NCI-H82 (cell line): ENCODE measurements at places on chromosomes 13 and 19.

DNA sequence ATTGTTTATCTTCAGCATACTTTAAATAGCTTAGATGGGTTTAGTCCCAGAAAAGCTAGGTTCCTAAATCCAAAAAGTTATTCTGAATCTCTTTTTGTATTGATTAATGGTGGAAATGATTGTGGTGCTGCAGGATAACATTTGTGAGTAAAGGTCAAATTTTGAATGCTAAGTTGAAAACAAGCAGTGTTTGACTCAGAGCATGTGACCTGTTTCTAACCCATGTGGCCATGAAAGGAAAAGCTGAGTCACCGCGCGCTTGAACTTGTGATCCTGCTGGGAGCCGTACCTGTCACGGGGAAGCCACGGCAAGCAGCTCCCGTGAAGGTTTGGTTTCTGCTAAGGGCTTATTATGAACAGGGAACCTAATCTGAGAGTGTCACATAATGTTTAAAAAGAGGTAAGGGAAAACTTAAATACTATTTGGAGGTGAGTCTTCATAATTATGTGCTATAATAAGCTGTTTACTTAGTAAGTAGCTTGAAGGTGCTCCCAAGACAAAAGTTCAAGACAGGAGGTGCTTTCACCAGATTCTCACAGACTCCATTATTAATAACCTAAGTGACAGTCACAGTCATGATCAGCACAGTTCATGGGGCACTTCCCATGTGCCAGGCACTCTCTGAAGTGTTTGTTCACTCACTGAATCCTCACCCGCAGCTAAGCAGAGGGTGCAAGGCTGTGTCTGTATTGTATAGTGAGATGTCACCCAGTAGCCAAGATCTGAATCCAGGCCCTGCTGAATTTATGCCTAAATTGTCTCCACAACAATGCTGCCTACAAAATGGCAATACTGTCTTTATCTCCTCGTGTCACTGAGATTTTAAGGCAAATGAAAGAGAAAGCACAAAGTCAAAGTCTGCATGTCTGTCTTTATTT, 286.5 kb downstream of the MYO16 start:
- peak; percentile 39 for DNase-seq

- DNase-seq, result no peak
Measured at GRCh38 chr19:49061445-49061844, 3.2 kb downstream of the NTF4 start.

DNA sequence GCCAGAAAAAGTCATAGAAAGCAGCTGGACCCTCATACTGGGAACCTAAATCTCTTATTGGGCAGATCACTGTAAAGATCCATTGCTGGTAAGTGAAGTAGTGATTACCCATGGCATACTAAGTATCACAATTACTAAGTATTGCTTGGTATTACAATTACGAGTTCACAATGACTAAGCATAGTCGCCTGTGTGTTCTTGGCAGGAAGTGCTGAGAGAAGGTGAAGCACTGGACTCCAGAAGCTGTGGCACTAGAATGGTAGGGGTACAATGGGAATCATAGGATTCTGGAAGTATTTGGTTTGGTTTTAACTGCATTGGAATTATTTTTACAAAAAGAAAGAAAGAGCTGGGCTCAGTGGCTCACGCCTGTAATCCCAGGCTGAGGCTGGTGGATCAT, 20.3 kb downstream of the LGALS16 start:
- no peak for DNase-seq

DNA sequence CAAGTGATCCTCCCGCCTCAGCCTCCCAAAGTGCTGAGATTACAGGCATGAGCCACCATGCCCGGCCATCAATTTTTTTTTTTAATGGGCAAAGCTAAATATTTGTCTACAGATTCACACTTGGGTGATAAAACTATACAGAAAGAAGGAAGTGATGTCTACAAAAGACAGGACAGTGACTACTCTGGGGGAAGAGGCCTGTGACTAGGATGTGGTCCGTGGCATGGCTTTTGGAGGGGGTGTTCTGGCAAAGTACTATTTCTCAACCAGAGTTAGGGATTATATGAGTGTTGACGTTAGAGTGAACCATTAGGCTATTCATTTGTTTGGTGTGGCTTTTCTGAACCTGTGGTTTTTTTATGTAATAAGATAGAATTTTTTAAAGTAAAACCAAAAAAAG, 42.7 kb downstream of the INSR start:
- no peak for DNase-seq

GRCh38 chr19:23093832-23094231, 23.0 kb upstream of the ZNF730 start:
- DNase-seq, result no peak

- DNase-seq, result no peak
Measured at GRCh38 chr13:100532836-100533435, 55.7 kb downstream of the GGACT start.
